ENCODE measurements at places on chromosomes 6 and 20. TPM values are rescaled to one million over a fixed set of nuclear protein-coding genes. Genes with fewer than 3 reads are reported as not detected.
A peak's percentile ranks its signal among the peaks of the same experiment; 100 is the strongest.

DNA sequence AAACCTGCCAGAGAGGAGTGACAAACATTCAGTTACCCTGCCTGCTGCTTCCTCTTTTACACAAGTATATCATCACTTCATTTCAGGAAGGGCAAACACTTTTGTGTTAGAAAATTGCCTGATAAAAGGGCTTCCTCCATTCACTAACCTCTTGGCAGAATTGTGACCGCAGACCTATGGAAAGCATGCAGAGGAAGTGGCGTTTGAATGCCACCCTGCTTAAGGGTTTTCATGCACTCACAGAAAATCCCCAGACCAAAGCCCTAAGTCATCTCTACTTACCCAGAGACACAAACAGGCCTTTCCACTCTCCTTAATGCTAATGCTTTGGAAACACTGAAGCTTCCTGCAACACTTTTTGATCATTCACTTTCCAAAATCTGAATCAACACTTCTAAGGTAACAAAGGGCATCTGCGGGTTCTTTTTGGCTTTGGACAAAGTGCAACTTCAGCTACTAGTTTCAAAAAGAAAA lies 22.1 kb upstream of the RALGAPA2 start:
- no peak for DNase-seq

DNA sequence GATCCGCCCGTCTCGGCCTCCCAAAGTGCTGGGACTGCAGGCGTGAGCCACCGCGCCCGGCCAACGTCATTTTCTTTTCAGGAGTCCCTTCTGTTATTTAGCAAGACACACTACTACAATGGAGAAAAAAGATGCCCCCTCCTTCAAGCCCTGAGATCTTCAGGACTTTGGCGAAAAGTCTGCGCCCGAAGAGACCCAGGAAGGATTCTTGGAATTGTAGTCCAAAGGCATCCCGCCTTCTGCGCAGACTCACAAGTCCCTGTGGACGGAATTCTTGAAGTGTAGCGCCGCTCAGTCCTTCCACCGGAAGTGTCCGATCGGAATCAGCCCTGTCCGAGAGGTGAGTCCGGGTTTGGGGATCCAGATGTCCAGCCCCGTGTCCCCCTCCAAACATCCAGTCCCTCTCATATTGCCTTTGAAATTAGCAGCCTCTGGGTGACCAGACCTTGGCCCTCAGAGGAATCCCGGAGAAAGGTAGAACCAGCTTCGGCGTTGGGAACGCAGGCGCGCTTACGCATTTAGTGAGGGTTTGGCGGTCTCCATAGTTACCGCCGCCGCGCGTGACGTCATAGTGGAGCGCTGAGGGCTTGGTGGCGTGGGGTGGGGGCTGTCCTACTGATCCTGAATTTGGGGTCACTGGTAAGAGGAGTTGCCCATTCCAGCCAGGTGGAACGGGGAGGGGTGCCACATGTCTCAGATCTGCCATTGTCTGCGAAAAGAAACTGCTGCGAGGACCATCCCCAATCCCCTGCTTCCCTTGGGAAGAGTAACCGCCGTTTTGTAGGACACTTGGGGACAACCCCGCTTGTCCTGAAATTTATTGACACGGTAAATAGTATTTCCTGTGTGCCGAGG lies 490 bp downstream of the ZNF165 start:
- DNase-seq: peak; percentile 94

GRCh38 chr6:43767553-43768505 lies 2.2 kb upstream of the VEGFA start:
- DNase-seq: no peak

DNA sequence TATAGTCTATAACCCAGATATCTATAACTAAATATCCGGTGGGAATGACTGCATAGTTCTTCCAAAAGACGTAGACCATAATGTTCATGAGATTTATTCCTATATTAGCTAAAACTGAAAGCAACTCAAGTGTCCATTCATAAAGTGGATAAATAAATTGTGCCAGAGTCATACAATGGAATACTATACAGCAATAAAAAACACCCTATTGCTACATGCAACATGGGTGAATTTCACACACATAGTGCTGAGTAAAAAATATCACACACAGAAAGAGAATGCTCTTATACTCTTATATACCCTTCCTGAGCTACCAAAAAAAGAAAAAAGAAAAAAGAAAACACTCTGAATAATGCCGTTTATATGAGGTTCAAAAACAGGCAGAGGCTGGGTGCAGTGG lies 6.9 kb downstream of the TNXB start:
- no peak for DNase-seq

The AKAP7 gene
- total RNA-seq: 1.8 TPM
